ENCODE measurements at places on chromosomes 7 and 10.
A peak's percentile ranks its signal among the peaks of the same experiment; 100 is the strongest.

DNA sequence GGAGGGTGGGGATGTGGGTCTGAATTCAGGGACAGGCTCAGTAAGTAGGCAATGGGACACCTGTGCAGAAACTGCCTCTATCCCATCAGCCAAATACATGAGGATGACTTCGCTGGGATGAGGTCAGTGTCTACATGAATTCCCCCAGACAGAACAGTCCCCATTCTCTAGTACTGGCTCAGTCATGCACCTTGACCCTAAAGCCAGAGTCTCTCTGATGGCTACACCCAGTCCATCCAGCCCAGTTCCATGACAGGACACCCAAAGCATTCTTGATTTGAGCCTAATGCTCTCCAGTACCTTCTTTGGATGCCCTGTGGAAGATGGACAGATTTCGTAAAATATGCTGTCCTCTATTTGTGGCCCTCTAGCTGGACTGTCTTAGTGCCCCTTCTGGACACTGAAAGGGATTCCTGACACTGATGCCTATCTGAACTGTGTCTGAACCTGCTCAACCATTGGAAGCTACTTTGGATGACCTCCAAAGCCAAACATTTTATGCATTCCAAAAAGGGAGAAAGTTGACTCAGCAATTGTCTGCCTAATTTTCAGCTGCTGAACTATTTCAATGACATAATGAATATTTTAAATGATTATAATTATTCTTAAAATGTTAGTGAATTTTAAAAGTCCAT, 14.6 kb downstream of the SFRP4 start:
- DNase-seq = no peak

DNA sequence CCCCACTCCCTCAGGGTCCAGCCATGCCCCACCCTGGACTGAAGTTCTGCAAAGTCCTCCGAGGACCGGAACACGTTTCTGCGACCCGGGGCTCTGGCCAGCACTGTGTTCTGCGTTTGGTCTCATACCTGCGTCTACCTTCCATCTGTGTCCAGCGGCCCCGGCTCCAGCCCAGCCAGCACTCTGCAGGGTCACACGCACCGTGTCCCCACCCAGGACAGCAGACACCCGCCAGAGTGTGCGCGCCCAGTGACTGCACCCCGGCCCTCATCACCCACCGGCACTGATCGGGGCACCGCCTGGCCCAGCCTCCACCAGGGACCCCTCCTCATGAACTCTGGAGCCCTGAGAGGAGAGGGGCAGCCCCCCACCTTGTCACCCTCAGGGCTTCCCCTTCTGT, 20.3 kb downstream of the SLC29A4 start:
- DNase-seq = no peak

GRCh38 chr7:23443974-23444373, 26.3 kb downstream of the IGF2BP3 start:
- DNase-seq = no peak

DNA sequence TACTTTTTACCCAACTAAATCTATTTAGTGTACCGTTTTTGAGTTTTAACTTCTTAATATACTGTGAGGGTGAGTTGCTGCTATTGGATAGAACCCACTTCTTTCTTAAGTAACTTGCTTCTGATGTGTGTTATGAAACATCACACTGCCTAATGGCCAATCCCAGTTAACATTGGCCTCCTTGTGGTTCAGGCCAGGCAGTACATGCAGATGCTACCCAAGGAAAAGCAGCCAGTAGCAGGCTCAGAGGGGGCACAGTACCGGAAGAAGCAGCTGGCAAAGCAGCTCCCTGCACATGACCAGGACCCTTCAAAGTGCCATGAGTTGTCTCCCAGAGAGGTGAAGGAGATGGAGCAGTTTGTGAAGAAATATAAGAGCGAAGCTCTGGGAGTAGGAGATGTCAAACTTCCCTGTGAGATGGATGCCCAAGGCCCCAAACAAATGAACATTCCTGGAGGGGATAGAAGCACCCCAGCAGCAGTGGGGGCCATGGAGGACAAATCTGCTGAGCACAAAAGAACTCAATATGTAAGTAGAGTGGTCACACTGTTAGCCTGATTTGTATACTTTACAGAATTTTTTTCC, 39.7 kb downstream of the TES start:
- DNase-seq = no peak

GRCh38 chr10:83229991-83230390, 909.3 kb upstream of the GHITM start:
- DNase-seq = no peak

GRCh38 chr10:107631876-107632275, 467.4 kb upstream of the SORCS1 start:
- DNase-seq = no peak

DNA sequence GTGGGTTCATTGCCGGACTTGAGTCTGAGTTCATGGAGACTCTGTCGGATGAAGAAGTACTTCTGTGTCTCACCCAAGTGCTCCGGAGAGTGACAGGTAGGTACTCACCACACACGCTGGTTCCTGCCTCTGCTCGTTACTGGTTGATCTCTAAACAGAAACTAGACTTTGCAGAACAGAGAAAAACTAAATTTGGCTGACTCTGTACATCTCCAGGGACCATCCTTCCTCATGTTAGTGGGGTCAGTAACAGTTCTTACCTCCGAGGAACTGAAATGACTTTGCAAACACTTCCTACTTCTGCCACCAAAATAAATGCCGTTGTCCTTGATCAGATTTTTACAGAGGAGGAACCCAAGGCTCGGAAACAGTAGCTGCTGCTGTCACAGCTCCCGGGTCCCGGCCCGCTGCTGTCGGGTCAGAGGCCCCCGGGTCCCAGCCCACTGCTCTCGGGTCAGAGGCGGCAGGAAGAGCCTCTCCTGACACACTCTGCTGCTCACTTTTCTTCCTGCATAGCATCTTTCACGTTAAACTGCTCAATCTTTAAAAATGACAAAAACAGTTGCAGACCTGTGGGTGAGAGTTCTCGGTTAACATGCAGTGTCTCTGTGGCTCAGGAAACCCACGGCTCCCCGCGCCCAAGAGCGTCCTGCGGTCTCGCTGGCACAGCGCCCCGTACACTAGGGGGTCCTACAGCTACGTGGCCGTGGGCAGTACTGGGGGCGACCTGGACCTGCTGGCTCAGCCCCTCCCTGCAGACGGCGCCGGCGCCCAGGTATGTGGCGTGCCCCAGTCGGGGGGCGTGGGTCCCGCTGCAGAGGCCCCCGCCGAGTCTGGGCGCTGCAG, 4.8 kb upstream of the MTG1 start:
- DNase-seq = no peak

- DNase-seq = peak; percentile 12
These were observed 22.9 kb downstream of the GSAP start for GRCh38 chr7:77393261-77393660.

DNA sequence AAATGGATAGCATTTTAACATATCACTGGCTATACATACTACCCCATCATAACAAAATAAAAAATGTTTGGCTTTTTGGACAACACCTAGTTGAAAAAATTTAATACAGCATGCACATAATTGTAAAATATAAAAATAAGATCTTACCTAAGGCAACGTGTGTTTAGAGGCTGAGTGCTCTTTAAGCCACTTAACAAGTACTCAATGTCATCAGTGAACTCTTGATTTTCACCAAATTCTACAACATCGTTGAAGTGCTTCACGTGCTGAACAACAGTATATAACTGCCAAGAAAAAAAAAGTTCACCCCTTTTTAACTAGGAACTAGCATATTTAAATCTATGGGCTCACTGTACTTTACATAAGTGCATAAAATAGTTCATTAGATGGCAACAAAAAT, 49.5 kb downstream of the WAPL start:
- DNase-seq = no peak

DNA sequence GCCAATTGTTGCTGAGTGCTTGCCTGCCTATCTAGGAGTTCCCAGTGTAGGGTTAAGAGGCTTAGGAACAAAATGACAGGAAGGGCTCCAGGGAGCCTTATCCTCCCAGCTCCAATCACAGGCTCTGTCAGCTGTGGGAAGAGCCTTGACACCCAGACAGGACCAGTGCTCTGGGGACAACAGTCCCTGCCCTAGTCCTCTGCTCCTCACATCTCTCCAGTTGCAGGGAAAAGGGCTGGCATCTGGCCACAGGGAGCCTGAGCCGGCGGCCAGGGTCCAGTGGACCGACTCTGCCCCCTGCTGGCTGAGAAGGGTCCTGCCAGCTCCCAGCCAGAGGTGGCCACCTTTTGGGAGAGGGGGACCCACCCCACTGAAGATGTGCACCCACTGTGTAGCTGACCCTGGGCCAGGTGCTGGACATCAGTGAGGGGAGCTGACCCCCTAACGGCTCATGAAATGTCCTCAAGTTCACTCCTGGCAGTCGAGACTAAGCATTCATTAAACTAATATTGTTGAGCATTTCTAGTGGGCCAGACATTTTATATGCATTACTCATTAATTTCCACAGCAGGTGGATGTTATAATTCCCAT, 17.6 kb downstream of the DNAJB12 start:
- DNase-seq = no peak

DNA sequence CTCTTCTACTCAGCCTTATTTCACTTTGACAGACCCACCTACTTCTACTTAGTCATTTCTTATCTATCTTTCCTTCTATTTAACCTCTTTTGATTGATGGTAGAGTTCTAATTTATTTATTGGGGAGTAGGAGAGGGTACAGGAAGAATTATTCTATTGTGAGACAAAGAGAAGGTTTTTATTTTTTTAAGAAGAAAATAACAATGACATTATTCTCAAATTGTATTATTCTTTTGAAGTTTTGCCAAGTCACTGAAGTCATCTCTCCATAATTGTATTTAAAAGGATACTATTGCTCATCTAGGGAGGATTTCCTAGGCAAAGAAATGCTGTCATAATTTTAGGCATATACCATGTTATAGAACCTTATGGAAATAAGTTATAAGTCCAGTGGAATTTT, 52.7 kb downstream of the ITGB8 start:
- no peak for DNase-seq

GRCh38 chr7:94431176-94431575, 36.5 kb downstream of the COL1A2 start:
- no peak for DNase-seq

GRCh38 chr7:21192657-21193056, 235.2 kb upstream of the SP4 start:
- DNase-seq = no peak

DNA sequence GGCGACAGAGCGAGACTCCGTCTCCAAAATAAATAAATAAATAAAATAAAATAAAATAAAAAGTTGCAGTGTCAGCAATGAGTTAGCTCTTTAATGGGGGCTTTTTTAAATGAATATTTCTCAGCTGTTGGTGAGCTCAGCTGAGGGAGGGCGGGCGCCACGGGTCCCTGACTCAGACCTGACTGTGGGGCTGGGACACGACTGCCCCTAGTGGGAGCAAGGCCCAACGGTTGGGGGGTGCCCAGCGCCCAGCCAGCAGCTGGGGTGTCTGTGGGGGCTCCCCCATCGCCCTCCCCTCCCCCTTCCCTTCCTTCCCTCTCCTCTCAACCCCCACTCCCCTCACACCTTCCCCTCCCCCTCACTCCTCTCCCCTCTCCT, 46.6 kb downstream of the PWWP2B start:
- DNase-seq = peak; percentile 67

DNA sequence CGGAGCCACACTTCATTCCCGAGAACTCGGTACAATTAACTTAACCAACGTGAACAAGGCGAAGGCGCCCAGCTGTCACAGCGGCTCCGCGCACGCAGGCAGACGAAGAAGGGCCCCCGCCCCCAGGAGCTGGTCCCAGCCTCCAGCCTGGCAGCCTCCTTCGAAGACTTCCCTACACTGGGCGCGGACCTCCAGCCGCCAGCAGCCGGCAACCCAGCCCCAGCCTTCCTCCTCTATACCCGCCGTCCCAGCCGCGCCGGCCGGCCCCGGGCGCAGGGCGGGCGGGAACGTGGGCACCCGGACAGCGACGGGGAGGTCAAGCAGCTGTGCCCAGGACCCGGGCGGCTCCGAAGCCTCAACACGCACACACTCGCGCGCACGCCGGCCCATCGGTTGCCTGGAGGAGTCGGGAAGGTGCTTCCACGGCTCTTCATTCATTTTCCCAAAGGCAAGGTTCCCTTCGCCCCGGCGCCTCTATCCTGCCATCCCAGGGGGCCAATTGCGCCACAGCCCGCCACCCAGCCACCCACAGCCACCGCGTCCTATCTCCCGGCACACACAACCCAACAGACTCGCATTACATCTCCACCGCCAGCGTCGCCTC, 1.6 kb downstream of the CHST15 start:
- no peak for DNase-seq

DNA sequence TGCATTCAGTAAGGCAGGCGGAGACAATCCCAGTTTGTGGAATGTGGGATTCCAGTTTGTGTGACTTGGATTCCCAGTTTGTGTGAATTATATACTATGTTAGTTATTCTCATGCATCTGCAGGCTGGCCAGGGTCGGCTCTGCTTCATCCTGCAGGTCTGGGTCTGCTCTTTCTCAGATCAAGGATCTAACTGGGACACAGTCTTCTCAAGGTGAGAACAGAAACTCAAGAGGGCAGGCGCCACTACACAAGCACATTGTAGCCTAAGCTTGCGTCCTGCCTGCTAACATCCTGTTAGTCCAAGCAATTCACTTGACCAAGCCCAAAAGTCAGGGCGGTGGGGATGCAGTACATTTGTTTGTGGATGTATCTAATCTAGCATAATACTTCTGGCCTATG, 131.1 kb downstream of the SNX10 start:
- no peak for DNase-seq

DNA sequence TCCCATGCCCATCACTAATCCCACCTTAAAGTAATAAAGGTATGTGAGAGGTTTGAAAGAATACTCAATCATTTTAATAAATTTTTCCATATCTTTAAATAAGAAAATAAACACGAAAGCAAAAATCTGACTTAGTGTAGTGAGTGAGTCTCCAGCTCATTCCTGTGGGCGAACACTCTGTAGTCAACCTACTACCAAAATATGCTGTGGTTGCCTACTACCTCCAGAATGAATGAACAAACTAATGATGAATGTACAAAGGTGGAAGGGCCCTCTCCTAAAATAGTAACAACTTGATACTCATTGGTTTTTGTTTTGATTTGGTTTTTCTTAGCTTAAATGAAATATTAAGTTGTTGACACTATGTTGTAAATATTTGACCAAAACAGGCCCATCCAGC, 195.5 kb upstream of the HPS1 start:
- DNase-seq = no peak

DNA sequence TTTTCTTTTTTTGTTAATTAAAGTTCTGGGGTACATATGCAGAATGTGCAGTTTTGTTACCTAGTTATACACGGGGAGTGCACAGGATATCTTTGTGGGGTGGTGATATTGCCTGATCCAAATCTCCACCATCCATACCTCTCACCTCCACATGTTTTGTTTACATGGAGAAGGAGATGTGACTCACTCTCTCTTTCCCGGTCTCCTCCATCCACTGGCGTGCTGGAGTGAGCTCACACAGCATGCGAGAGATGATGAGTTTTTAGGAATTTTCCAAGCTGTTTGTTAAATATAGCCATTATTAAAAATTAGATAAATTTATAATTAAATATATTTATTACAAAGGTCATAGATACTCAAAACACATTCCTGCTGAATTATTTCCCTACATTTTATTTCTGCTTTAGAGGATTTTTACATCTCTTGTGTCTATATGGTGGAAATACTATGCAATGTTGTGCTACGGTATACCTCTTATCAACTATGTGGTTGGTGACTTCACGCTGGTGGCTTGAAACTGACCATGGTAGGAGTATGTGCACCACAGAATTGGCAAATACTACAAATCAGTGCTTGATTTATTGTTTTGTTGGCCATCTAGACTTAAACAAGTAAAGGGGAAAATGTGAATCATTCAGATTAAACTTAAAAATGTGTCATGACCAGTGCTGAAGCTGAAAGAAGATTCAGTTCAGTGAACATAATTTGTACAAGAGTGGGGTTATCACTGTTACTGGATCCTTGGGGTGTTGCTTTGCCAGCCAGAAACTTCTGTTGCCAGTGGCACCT, 107.9 kb upstream of the FAM180A start:
- no peak for DNase-seq
